SK-MEL-5 (cell line): ENCODE measurements at places on chromosomes 2 and 18. TPM values are rescaled to one million over a fixed set of nuclear protein-coding genes. Genes with fewer than 3 reads are reported as not detected.

The FSIP2 gene
- total RNA-seq, result not detected in 2 replicates

DNA sequence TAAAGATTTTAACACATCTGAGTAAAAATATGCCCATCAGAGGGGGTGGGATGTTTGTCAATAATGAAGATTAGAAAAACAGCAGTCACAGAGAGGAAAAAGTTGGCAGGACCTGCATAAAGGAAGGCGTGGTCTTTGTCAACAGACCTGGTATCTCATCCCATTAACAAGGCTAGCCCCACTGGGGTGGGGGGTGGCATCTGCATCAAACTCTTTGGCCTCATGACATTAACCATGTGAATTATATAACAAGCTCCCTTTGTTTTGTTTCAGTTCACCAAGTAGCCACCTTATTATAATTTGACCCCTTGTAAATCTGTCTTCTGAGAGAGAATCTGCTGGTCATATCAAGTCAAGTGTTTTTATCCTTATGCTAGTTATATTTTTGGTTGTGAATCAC is 28.8 kb downstream of the NEMP2 start:
- peak; percentile 82 for DNase-seq

DNA sequence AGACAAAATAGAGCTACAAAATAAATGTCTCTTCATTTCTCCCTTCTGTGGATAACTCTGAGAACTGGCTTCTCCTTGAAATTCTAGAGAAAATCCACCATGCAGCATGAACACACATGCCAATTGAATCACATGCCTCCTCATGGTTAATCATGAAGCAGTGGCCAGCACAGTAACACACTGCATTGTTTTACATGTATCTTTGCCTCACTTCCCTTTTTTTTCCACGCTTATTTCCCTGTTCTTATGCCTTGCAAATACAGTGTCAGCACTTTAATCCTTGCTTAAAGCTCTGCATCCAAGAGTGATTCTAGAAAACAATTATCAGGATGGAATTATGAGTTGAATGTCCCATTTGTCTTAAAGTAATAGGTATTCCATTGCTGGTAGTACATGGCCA is 50.3 kb upstream of the ZBTB7C start:
- no peak for DNase-seq

GRCh38 chr2:200170221-200170620 is 136.3 kb upstream of the SPATS2L start:
- no peak for DNase-seq

- DNase-seq, result no peak
These were observed 178.3 kb upstream of the KLHL29 start for GRCh38 chr2:23206650-23207049.

The CKAP2L gene
- total RNA-seq, result 7.1 and 7.7 TPM in 2 replicates

DNA sequence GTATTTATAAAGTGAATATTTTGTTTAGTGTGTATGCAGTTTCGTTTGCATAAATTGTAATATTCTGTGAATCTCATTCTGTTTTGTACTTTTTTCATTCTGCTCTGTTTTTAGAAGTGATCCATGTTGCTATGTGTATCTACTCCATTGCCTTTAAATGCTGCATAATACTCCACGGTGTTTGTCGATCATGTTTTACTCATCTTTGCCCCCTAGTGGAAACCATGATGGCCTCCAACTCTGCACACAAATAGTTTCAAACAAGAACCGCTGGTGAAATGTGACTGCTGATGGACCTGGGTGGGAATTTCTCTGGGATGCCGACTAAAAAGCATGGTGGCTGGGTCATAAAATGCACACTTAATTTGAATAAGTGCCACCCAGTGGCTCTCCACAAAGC is 32.0 kb upstream of the SKOR2 start:
- peak; percentile 69 for DNase-seq

The IGFBP2 gene
- total RNA-seq, result 445 and 479 TPM in 2 replicates

The ZNF516 gene
- total RNA-seq, result 15.1 and 16.6 TPM in 2 replicates

The GALNT3 gene
- 75.9 and 89.9 TPM in 2 replicates for total RNA-seq

The CFAP53 gene
- 0.11 and 0.35 TPM in 2 replicates for total RNA-seq

DNA sequence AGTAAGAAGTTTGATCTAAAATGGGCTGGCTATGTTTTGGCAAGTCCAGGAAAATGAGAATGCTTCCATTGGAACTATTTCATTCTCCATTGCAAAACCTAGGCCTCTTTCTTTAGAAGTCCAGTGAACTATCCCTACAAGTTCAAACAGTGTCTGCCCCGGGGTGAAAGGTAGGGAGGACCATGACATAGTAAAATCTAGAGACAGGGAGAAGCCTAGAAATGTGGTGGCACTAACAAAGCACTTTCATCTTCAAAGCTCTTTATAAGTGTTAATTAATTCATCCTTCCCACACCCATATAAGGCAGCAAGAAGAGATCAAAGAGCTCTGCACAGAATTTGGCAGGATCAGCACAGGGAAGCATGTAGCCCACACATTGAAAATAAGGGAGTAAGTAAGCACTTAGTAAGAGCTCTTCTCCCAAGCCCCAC is 214.5 kb downstream of the IRS1 start:
- DNase-seq, result no peak

DNA sequence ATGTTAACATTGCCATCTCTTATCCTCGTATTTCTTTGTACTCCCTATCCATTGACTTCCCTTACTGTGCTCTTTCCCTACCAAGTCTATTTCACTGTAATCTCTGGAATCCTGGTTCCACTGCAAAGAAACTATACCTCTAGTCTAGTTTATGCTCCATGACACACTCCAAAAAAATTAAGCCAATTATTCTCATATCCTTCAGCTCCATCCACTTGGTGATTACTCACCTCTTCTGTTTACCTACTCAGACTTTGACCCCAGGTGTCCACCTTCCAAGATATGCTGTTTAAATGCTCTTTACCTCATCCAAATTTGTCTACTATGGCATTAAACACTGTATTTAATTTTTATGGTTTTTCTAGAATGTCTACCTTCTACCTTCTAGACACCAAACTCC is 137.9 kb downstream of the ATAD2B start:
- no peak for DNase-seq

DNA sequence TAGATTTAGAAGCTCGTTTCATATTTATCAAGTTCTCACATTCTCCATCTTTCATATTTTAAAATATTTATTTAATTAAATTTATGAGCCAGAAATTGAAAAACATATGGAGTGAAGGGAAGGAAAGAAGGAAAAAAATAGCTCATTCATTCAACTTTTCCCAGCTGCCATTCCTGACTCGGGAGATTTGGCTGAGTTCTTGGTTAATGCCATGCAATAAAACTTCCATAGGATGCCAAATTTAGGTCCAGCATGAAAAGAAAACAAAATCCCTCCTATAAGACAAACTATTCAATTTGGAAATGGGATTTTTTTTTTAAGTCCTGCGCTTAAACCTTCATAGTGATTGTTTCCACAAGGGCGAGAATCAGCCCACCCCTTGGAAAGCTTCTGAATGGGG is 426.1 kb upstream of the TNP1 start:
- DNase-seq, result no peak

The SLC40A1 gene
- 0.92 and 2.0 TPM in 2 replicates for total RNA-seq

The PLGLB1 gene
- 1.7 and 2.2 TPM in 2 replicates for total RNA-seq

The EFR3B gene
- 7.9 and 10.1 TPM in 2 replicates for total RNA-seq

- no peak for DNase-seq
These were observed 4.6 kb upstream of the ATOH8 start for GRCh38 chr2:85748985-85749875.

DNA sequence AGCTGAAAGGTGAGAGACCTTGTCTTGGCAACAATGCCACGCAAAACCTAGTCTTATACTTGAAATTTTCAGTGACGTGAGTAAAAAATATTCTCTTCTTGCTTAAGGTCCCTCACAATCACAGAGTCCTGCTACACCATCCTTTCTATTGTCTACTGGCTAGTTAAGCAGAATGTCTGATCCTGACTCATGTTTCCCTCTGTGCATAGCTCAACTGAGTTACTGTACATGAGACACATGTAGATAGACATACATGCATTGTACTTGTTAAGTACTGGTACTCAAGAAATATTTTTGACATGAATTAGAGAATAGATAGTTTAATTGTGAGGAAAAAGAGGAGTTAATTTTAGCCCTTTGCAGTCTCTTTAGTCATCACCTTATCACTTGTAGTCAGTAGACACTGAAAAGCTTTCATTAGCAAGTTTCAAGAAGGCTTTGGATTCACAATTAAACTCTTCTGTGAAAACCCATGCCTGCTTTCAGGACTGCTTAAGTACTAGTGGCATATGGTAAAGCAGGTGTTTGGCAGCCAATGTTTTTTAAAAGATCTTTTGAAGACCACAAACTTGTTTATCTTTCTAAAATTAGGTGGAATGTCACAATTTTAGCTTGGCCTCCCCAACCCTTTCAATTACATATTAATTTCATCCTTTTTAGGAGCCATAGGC is 158.7 kb upstream of the CCDC150 start:
- no peak for DNase-seq

- DNase-seq, result no peak
These were observed 217.2 kb downstream of the DOK6 start for GRCh38 chr18:69617888-69618287.

GRCh38 chr2:181085734-181086133 is 105.3 kb downstream of the UBE2E3 start:
- no peak for DNase-seq

The TCF7L1 gene
- total RNA-seq, result 0.71 and 1.1 TPM in 2 replicates

DNA sequence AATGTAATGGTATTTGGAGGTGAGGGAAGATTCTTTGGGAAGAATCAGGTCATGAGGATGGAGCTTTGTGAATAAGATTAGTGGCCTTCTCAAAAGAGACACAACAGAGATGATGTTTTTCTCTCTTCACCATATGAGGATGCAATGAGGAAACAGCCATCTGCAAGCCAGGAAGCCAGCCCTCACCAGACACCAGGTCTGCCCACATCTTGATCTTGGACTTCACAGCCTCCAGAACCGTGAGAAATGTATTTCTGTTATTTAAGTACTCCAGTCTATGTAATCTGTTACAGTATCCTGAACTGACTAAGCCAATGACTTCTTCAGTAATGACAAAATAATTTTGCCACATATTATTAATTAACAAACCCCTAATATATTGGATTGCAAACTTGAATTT is 28.3 kb downstream of the CYRIA start:
- DNase-seq, result no peak

DNA sequence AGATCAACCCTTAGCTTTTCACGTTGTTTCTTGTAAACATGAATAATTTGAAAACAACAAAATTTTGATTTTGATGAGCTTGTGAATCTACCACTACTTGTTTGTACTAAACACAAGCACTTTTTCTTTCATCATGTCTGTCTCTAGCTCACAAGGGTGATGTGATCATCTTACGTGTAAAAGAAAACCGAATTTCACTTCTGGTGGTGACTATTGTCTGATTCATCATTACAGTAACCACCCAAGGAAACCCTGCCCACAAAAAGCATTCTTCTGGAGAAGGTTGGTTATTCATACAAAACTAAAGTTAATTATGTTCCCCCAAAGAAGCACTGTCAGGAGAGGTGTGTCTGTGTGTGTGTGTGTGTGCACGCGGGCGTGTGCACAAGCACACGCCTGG is 285.4 kb downstream of the ZNF516 start:
- no peak for DNase-seq

- DNase-seq, result no peak
These were observed 231.8 kb upstream of the SPOPL start for GRCh38 chr2:138269765-138270164.

- no peak for DNase-seq
These were observed 558 bp downstream of the MRPS5 start for GRCh38 chr2:95121093-95121406.

The GPR55 gene
- 0.13 TPM in 2 replicates for total RNA-seq

The DNAJC10 gene
- total RNA-seq, result 104 and 108 TPM in 2 replicates

- DNase-seq, result no peak
These were observed 961.6 kb upstream of the CHAC2 start for GRCh38 chr2:52805901-52806410.

DNA sequence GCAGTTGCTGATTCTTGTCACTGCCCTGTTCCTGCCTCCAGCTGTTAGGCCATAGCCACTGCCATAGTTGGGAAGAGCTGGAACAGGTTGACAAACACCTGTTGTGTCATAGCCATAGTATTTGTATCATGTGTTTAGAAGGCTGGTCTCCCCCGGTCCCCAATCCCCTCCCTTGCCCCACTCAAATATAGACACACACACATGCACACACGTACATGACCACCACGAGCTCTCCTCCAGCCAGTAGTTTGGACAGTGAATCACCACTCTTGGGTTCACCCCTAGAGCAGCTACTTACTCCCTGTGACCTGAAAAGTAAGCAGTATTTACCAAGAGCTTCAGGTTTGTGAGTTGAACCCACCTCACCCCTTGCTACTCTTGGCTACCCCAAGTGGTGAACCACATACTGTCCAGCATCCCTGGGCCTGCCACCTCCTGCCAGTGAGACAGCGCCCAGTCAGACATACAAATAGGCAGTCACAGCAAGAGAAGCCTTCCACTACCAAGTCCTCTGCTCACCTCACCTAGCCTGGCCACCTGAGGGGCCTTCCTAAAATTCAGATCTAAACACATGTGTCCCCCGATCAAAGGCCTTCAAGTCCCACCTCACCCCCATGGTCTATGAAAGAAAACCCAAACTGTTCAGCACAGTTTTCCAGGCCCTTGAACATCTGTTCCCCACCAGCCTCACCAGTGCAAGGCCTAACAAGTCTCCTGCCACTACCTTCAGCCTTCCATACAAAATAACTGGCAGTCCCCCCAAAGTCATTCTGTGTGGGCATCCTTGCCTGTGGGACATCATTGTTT is 7.1 kb downstream of the PCBP1 start:
- no peak for DNase-seq

DNA sequence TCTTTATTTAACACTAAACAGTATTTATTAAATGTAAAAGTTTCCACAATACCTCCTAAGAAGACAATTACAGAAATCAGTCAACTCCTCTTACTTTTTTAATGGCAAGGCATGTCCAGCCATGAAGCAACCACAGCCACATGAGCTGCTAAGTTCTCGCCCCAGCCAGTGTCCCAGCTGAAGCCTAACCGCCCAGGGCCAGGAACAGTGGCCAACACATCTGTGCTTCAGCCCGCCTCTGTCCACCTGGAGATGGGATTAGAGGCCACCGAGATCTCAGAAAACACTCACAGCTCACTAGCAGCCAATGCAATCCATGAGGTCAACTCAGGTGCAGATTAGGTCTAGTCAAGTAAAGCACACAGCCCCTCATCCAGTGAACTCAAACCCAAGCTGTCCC is 40.2 kb downstream of the PID1 start:
- no peak for DNase-seq

DNA sequence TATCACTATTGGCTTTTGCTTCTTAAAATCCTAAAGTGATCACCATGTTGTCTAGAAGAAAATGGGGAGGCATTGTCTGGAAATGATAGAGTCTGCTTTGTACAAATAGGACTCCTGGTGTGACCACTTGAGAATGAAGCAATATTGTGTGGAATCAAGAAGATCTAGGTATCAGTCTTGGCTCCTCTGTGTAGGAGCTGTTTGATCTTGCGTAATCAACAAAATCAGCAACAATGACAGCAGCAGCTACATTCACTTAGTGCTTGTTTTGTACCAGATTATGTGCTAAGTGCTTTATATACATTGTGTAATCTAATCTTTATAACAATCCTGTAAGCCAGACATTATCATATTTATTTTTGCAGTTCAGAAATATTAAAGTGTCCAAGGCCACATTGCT is 17.8 kb downstream of the NCOA1 start:
- no peak for DNase-seq

DNA sequence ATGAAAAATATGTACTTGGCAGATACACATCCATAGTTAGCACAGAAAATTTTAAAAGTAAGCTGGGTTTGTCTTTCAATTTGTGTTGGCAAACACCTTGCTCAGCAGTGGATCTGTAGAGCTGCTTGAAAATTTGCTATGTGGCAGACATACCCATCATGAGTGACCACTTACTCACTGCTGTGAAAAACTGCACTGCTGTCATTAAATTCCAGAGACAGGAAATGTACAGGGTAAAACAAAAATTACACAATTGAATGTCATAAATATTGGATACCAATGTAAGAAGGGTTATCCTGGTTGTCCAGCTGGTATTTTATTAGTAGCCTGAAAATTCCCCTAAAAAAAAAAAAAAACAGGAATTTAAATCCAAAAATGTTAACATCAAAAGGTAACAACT is 24.5 kb downstream of the NIF3L1 start:
- DNase-seq, result no peak
